ENCODE measurements at places on chromosomes 6 and 20. TPM values are rescaled to one million over a fixed set of nuclear protein-coding genes. Genes with fewer than 3 reads are reported as not detected.

DNA sequence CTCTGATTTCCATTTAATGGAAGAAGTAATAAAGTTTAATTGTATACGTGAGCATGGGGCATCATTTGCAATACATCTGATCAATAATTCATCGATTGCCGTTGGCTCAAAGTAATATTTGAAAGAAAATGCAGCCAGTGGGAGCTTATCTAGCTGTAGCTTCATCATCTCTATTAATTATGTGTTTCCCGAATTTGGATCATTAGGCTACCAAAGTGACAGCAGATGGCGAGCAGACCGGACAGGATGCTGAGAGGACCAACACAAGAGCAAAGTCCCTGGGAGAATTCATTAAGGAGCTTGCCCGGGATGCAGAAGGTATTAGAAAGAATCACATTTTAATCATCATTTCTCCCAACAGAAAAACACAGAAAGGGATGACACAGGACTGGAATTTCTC lies 327.1 kb downstream of the ARHGAP18 start:
- DNase-seq = no peak

The TFB1M gene
- total RNA-seq = 37.4 TPM

DNA sequence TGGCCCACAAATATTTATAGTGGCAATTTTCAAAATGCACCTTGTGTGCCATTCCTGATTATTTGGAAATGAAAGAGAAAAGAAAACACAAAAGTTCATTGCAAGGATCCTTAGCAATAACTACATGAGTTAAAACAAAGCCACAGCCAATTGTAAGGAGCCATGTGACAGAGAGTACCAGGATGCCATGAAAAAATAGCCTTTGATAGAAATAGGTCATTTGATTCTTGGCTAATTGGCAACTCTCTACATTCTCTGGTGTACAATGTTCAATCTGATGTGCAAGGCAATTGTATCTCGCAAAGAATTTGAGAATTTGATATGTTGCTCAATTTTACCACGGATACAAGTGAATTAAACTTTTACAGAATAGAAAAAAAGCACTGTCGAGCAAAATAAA lies 9.6 kb downstream of the HLA-A start:
- no peak for DNase-seq

DNA sequence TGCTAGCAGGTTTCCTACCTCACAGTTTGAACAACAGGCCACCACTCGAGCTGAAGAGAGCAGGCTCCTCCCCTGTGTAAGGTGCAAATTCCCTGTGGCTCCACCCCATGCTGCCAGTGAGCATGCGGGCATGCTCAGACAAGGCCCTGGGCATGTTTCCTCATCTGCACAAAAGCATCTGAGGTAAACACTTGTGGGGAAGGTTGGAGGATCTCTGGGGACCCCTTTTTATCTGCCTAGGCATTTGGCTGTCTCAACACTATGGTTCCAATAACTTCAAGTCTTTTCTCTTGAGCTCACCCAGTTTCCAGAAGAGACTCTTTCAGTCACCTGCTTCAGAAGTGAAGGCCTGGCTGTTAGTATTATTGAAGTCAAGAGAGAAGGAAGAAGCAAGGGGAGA lies 9.4 kb downstream of the C6orf58 start:
- no peak for DNase-seq

- DNase-seq = no peak
Measured at GRCh38 chr6:55569638-55570037, 9.4 kb downstream of the HMGCLL1 start.

The OR12D3 gene
- total RNA-seq = not detected

The TREM1 gene
- not detected for total RNA-seq

The RIPPLY2 gene
- total RNA-seq = not detected

- no peak for DNase-seq
Measured at GRCh38 chr6:168664956-168665355, 224.0 kb downstream of the SMOC2 start.

DNA sequence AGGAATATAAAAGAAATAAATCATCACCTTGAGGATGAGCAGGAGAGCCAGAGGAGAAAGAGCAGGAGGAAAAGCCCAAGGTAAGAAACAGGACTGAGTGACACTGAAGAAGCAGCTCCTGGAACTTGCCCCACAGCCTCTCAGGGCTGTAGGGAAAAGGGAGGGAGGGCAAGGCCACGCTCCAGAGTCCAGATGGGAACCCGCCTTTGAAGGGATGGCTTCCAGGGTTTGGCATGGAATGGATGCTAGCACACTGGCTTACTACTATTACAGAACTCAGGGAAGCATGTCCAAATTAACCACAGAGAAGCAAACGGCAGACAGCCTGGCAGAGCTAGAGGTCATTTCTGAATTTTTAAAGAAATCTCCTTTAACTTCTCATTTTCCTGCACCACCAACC lies 26.8 kb downstream of the RALGAPA2 start:
- no peak for DNase-seq

The RALGAPA2 gene
- total RNA-seq = 109 TPM

The MCCD1 gene
- total RNA-seq = not detected

- no peak for DNase-seq
Measured at GRCh38 chr6:136795386-136795785, 3.1 kb upstream of the MAP3K5 start.

The SEMG1 gene
- not detected for total RNA-seq

The BHLHE23 gene
- total RNA-seq = not detected

DNA sequence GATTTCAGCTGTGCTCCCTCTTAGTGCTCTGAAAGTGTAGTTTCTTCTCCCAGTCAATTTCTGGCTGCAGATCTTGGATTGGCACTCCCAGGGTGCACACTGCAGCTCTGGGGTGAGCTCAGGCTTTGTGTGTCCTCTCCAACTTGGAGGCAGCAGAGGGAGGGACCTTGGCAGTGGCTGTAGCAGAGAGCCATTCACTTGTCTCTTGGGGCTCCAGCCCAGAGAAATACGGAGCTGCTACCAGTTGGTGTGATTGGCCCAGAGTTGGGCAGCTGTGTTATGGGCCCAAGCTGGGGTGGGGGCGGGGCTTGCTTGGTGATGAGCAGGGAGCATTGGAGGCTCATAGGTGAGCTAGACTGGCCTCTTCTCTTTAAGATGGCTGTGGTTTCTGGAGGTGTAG lies 65.9 kb downstream of the KLHL32 start:
- DNase-seq = no peak

The SLC35D3 gene
- 0.13 TPM for total RNA-seq

DNA sequence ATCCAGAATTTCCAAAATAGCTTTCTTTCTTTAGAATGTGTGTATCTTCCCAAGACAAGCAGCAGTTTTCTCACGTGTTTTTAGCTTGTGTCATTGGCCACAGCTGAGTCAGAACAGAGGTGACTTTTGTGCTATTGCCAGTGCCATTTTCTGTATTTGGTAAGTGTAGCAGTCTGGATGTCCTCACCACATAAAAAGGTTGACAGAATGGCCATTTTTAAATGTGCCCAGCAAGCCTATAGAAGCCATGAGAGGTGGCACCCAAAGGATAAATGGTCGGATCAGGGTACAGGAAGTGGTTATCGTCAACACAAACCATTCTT lies 269.5 kb upstream of the HSF2 start:
- DNase-seq = no peak

DNA sequence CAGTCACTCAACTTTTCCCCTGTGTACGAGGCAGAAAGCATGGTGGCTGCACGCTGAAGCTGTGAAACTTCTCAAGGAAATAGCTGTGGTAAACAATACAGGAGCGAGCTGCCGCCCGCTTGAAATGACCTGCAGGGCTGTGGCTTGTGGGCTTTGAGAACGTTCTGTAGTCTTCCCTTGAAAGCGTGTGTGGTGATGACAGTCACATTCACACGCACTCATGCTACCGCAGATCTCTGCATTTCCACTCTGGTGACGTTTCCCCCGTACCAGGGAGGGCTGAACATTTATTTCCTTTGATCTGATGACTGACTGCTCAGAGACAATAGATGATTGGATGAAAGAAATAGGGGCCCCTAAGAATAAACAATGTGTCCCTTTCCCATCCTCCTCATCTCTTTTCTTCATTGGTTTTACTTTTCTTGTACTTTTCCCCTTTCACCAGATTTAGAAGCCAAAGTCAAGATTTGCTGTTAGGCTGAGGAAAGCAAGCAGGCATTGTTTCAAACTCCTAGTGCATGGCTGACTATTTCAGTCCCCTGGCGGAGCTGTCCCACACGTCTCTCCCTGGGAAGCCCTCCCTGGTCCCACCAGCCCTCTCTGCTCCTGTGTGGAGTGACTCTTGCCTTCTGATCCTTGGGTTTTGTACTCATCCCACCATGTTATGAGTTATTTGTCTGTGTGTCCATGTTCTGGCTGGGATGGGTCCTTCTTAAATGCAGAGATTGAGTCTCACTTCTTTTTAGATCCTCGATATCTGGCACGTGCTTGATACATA lies 3.9 kb downstream of the SYTL3 start:
- DNase-seq = no peak

The PRIM2 gene
- total RNA-seq = 26.2 TPM

DNA sequence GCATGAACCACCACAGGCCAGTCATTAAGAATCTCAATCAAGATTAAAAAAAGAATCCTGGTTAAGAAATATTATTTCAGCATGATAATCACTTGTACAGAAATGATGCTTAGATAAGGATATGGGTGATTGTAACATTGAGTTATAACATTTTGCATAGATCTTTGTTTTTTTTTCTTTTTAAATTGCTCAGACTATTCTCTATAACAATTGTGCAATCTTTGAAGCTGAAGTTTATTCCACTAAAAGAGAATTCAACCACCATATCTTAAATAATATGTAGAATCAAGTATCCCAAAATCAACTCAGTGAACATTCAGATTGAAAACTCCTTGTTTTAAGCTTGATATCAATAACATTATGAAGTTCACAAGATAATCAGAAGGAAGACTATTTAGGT lies 663 bp upstream of the SMIM28 start:
- no peak for DNase-seq

GRCh38 chr6:169139179-169139971 lies 114.3 kb downstream of the THBS2 start:
- no peak for DNase-seq

DNA sequence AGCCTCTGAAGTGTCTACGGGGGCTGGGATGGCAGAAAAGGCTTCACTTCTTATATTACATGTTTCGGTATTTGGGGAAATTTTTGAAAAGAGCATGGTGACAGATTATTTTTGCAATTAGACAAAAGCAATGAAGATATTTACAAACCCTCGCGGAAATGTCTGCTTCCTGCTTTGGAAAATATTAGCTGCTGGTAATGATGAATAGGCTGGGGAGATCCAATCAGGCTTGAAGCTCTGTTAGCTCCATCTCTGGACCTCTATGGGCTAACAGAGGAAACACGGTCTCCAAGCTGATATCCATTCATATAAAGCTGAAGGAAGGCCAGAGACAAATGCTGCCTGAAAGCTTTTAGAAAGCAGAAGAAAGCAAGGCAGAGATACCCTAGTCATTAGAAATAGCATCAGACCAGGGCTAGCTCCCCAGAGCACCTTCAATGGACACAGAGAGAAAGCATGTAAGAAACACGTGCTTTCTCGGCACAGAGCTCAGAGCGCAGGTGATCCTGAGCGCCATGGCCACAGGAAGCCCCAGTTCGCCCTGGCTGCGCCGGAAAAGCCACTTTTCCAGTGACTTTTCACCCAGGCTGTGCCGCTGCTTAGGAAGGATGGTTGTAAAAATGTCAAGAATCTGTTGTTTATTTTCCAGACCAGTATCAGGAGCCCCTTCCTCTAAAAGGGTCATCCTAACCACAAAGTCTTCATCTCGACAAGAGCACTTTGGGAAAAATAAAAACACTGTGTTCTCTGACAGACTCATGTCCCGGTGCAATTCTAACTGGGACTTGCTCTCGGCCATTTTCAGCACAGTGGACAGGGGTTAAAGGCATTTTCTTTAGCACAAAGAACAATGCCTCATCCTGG lies 68.5 kb upstream of the NFATC2 start:
- no peak for DNase-seq

GRCh38 chr6:170281331-170282292 lies 9.3 kb downstream of the DLL1 start:
- no peak for DNase-seq

DNA sequence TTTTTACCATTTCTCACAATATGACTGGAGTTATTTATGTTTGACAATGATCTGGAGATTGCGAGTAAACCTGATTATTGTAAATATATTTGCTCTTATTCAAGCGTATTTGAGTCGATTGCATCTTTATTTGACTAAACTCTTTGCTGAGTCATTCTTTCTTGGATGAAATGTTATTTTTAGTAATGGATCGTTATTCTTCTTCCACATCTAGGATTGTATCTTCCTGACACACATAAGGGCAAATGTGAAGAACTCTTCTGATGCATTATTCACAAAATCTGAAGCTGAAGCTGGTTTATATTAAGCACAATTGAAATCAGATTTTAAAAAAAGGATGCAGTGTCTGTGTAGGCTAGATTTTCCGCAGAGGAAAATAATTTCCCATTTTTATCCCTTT lies 68.2 kb downstream of the SEL1L2 start:
- no peak for DNase-seq

The FOXS1 gene
- total RNA-seq = not detected

- no peak for DNase-seq
Measured at GRCh38 chr6:138620630-138621029, 121.3 kb upstream of the NHSL1 start.

DNA sequence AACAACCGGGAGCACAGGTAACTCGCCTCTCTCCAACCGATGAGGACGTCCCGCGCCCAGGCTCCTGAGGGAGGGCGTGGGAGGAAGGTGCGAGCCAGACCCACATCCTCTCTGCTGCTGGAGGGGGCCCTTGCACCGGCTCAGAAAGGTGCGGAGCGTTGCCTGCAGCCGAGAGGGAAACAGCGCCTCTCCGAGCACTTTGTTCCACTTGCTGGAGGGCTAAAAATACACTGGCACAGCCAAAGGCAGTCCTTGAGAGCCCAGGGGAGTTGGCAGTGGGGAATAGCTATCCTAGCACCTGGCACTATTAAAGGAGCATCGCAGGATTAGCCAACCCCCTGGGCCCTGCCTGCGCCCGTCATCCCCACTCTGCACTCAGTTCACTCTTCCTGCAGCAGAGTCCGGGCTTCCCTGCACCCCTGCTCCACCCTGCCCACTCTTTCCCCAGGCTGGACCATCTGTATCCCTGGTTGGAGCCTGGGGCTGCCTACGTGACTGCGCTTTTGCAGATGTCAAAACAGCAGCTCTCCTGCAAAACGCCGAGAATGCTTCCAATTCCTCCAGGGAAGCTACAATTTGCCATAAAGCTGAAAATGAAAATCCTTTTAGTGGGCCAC lies 108.9 kb downstream of the SNX5 start:
- no peak for DNase-seq

DNA sequence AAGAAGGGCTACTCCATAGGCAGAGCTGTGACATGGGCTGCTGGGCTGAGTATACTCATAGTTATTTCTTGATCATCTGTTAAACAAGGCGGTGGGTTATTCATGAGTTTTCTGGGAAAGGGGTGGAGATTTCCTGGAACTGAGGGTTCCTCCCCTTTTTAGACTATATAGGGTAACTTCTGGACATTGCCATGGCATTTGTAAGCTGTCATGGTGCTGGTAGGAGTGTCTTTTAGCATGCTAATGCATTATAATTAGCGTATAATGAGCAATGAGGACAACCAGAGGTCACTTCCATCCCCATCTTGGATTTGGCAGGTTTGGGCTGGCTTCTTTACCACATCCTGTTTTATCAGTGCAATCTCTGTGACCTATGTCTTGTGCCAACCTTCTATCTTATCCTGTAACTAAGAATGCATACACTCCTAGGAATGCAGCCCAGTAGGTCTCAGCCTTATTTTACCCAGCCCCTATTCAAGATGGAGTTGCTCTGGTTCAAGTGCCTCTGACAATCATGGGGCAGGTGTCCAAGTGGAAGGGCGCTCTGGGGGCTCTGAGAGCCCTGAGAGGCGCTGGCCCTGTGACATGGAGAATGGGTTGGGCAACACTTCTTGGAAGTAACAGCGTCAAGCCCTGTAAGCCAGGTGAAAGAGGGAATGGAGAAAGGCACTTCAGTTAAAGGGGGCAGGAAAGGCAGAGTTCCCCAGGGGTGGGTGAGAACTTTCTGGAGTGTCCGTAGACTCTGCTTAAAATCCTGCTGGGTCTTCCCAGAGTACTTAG lies 354.2 kb upstream of the SULF2 start:
- no peak for DNase-seq
